Activated B cell treated with CpG ODN at 0.5 μM for 24 hours (primary cell): ENCODE measurements at places on chromosomes 7 and 10.

DNA sequence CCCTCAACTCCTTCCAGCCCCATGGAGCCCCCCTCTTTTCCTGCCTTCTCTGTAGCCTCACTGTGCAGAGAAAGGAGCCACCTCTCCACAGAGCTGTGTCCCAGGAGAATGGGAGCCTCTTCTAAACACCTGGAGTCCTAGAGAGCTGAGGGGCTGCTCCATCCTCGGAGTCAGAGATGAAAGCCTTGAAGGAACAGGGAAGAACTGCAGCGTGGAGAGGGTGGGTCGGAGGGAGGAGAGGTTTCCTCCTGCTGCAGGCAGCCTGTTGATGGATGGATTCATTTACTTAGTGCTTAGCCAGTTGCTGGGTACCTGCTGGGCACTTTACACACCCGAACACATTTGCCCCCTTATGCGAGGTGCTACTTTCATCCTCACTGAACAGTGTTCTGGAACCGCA is 39.0 kb downstream of the C10orf120 start:
- no peak for DNase-seq

DNA sequence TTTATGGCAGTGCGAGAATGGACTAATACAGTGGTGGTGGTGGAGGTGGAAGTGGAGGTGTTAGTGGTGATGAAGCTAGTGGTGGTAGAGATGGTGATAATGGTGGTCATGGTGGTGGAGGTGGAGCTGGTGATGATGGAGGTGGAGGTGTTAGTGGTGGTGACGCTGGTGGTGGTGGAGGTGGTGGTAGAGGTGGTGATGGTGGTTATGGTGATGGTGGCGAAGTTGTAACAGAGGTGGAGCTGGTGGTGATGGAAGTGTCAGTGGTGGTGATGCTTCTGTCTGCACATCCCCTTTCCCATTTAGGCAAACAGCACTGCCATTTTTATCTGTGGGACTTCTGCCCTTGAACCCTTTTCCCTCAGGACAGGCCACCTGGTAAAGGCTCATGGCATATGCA is 7.4 kb upstream of the PTPRN2 start:
- DNase-seq = no peak

DNA sequence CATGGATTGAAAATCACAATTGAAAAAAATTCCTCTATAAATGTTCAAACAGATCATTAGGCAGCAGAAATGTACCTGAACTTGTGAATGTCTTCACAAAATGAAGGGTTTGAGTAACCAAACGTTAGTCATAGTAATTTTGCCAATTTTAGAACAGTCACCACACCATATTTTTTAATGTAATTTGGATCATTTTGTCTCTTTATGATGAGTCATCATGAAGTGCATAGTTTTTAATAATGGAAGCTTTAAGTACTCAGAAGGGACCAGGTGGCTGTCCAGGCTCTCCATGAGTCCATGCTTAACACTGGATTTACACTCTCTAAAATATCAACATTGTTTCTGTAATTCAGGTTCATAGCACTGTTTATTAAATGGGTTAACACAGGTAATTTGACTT is 219.2 kb downstream of the ETV1 start:
- DNase-seq = no peak

- DNase-seq = no peak
Measured at GRCh38 chr7:256981-257646, 32.9 kb upstream of the FOXL3 start.

GRCh38 chr7:77950548-77950947 is 152.0 kb downstream of the PHTF2 start:
- no peak for DNase-seq

DNA sequence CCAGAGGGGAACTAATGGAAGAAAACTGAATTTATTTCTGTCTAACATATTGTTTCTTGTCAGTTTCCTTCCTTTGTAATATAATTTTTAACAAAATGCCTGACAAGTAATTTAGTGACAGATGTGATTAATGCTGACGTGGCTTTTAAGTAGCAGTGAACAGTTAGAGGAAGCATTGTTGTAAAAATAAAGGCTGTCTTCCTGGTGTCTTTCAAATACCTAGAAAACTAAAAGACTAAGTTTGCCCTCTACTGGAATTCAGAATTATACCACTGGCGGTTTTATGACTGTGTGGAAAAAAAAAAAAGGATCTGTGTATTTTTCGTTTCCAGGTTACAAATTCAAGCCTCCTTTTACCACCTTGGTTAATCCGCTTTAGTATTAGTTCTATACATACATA is 217.1 kb upstream of the DPP6 start:
- no peak for DNase-seq

DNA sequence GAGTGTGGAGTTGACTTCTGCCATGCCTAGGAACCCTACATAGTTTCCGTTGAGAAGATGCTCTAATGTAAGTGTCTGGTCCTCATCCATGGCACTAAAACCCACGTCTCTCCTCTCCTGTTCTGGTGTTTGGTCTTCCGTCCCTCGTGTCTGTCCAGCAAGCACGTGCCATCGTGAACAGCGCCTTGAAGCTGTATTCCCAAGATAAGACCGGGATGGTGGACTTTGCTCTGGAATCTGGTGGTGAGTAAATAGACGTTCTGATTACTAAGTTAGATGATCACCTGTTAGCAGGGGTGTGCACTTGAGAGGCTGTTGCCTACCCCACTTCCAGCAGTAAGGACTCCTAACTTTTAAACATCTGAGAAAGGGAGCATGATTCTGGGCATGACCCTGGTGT is 15.1 kb upstream of the GET4 start:
- no peak for DNase-seq

- DNase-seq = no peak
Measured at GRCh38 chr7:143901332-143901667, 676 bp downstream of the TCAF1 start.

DNA sequence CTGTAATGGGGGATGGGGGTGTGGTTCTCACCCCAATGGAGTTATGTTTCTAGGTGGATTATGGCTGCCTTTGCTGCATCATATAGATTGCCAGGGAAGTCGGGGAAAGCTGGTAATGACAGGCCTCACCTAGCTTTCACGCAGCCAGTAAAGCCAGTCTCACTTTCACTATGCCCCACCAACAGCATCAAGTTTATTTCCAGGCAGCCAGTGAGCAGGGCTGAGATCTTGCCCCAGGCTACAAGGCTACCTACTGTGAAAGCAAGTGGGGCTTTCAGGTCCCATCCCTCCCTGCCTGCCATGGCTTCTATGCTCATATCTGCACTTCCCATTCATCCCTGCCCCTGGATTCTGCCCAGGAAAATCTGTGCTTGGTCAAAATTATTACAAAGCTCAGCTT is 61.7 kb upstream of the NXPH1 start:
- no peak for DNase-seq

- DNase-seq = no peak
Measured at GRCh38 chr10:96431211-96431970, 72.6 kb upstream of the OPALIN start.

- no peak for DNase-seq
Measured at GRCh38 chr7:44138698-44139097, 2.4 kb downstream of the MYL7 start.

GRCh38 chr10:122245897-122246296 is 25.2 kb upstream of the BTBD16 start:
- DNase-seq = no peak

- DNase-seq = no peak
Measured at GRCh38 chr10:2476218-2476811, 591.0 kb upstream of the PFKP start.

GRCh38 chr10:44962870-44963738 is 3.5 kb downstream of the RASSF4 start:
- no peak for DNase-seq

DNA sequence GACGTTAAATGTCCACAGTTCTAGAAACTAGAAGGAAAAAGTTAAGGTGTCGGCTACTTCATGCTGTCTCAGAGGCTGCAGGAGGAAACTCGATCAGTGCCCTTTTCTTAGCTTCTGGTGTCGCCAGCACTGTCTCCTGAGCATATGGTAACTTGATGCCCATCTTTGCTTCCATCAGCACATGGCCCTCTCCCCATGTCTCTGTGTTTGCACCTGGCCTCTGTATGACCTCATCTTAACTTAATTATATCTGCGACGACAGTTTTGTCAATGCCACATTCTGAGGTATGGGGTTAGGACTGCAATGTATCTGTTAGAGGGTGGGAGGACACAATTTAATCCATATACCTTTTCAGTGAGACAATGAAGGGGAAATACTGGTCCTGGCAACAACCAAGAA is 449.9 kb downstream of the POM121L12 start:
- no peak for DNase-seq

GRCh38 chr7:31747553-31747952 is 60.5 kb downstream of the PPP1R17 start:
- DNase-seq = no peak

- DNase-seq = no peak
Measured at GRCh38 chr7:73703757-73704639, 15.5 kb downstream of the STX1A start.

DNA sequence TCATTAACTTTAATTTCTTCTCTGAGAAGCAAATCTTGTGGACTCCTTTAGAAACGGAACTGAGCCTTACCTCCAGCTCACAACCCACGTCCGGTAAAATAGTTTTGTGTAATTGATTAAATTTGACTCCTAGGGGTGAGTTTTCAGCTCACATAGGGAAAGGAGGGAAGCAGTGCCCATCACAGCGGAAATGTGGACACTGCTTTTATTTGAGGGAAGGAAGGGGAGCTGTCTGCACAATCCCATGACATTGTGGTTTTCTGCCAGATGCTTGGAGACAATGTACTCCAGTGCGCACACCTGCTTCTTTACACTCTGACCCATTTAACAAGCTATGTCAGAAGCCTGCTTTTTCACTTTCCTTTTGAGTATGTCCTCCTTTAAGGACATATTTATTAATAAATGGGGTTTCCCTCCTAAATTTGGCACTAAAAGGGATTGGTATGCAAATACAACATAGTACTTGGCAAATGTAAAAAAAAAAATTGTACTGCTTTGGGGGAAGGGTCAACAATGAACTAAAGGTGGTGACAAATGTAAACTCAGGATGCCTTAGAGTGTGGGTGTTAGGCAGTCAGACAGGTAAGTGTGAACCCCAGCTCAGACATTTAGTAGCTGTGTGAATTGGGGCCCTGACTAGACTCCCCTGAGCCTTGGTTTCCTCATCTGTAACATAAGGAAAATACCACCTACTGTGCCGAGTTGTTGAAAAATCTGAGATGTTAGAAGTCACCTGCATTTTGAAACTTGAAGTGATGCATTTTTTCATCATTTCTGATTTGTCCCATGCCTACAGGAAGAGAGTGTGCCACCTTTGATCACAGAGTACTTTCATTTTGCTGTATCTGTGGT is 90.2 kb upstream of the KLF6 start:
- peak; percentile 48 for DNase-seq

DNA sequence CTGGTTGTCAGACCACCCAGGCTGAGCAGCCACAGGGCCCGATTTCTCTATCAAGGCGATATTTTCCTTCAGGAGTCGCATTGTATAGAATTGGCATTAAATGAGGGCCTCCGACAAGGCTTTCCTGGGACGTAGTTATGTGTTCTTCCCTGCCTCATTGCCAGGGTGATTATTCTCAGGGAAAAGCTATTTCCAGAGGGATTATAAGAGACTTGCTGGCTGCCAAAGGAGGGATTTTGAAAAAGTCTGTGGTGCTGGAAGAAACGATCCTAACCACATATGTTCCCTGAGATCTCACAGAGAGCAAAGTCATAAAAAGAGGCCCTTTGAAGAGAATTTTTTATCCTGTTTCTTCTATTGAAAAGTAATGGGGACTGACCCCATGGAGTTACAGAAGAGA is 27.7 kb upstream of the SDHAF3 start:
- no peak for DNase-seq

DNA sequence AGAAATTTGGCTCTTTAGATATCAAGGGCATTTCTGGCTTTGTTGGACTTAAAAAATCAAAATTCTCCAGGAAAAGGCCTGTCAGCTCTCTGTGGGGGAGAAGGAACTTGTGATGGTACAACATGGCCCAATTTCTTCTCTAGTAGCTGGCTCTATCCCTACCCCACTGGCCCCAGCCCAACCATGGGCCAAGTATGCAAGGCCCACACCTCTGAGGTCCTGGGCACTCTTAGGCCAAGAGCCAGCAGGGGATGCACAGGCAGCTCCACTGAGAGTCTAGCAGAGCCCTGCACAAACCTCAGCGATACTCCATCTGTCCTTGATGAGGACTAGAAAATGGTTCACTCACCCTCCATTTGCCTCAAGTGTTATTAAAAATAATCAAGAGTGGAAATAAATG is 261.2 kb downstream of the C7orf25 start:
- DNase-seq = no peak

GRCh38 chr7:106523482-106523881 is 137.5 kb downstream of the CCDC71L start:
- no peak for DNase-seq

GRCh38 chr10:30647089-30647488 is 17.5 kb upstream of the LYZL2 start:
- no peak for DNase-seq

DNA sequence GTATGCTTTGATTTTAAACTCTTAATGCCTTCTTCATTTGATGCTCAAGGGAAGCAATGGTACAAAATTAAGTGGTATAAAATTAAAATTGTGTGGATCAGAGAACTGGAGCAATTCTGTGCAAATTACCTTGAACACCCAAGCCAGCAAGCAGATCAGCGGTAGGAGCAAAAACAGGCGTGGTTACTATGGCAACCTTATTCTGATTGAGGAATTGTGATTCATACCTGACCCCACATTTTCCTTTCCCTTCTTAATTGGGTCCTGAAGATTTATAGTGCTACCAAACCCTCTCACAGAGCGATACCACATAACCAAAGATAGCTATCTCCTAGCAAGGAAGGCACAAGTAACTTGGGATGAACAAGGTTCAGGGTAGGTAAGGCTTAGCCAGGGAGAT is 72.5 kb upstream of the FZD1 start:
- no peak for DNase-seq

- DNase-seq = no peak
Measured at GRCh38 chr10:28679581-28680357, 2.4 kb downstream of the BAMBI start.

DNA sequence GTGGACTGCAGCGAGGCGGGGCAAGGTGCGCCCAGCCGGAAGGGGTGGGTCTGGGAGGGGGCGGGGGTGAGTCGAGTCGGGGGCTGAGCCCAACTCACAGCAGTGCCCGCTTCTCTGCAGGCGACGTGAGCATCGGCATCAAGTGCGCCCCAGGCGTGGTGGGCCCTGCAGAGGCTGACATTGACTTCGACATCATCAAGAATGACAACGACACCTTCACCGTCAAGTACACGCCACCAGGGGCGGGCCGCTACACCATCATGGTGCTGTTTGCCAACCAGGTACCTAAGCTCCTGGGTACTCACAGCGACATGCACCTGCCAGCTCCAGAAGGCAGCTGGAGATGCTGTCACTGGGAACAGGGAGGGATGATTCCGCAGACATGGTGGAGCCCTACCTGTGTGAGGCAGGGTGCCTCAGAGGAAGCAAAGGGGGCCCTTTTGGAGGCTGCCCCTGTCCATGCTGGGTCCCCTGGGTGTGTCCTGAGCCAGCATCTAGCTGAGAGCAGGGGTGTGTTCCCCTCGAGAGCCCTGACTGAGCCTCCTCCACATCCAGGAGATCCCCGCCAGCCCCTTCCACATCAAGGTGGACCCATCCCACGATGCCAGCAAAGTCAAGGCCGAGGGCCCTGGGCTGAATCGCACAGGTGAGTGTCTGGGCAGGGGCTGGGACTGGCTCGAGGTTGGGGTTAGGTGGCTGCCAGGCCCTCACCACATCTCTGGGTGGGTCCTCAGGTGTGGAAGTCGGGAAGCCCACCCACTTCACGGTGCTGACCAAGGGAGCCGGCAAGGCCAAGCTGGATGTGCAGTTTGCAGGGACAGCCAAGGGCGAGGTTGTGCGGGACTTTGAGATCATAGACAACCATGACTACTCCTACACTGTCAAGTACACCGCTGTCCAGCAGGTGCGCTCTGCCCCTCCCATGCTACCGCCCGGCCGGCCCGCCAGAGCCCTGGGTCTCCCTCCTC is 12.8 kb downstream of the FLNC start:
- no peak for DNase-seq
